Calu3 (cell line): ENCODE measurements at places on chromosomes 3 and 15.

- DNase-seq = no peak
Observed at GRCh38 chr3:43025423-43025822, 46.3 kb downstream of the GASK1A start.

DNA sequence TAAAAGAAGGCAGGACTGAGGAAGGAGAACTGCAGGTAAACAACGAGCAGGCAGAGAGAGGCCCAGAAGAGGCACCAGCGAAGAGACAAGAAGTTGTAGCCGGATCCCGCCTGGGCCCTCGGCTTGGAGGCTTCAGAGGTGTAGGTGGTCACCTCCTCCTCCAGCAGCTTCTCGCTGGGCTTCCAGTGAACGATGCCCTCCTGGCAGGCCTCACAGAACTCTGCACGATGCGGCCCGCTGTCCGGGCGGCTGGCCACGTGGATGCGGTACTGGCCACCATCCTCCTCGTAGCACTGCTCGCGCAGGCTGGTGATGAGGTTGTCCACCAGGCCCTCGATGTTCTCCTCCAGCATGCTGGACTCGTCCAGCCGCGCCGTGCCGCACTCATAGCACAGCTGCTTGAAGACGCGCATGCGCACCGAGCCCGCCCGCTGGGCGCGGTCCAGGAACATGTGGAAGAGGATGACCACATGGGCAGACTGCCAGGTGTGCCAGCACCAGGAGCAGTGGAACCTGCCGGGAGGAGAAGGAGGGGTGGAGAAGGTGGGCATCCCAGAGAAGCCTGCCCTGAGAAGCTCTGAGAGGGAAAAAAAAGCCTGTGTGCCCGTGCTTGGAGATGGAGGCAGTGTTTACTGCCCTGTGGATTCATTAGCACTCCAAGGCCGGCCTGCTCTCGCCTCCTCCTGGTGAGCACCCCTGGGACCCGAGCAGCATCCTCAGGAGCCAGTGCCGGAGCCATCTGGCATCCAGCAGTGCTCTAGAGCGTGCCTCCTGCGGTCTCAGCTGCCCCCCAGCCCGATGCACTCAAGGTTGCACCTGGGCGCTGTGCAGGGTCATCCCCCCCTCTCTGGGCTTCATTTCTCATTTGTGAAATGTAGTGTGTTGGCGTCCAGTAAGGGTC is 3.6 kb downstream of the RTP2 start:
- no peak for DNase-seq

DNA sequence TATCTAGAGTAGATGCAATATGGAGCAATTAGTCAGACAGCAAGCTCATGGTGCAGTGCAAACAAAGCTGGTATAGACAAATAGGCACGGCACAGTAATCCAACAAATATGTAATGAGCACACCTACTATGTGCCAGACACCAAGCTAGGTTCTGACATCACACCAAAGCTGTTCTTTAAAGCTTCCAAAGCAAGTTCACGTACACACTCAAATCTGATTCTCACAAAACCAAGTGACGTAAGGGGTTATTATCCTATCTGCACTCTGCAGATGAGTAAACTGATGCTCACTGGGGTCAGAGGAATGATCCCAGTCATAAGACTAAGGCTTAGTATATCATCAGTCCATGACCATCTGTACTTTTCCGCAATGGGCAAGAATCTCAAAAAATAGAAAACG is 27.8 kb upstream of the LIPC start:
- no peak for DNase-seq

GRCh38 chr3:135706758-135707375 is 258.7 kb upstream of the PPP2R3A start:
- no peak for DNase-seq

DNA sequence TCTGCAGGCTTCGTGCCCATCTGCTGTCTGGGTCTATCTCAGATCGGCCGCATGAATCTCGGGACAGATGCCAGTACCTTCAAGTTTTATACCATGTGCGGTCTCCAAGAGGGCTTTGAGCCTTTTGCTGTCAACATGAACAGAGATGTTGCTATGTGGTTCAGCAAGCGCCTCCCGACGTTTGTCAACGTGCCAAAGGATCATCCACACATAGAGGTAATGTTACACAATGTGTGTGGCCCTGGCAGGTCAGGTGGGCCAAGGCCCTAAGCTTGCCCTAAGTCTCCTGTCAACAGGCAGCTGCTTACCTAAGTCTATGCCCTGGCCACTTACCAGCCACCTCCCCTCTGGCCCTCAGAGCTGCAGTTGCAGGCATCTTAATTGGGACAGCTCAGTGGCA is 324.0 kb upstream of the CHRM5 start:
- no peak for DNase-seq
